ENCODE measurements at places on chromosomes 12 and 14.

DNA sequence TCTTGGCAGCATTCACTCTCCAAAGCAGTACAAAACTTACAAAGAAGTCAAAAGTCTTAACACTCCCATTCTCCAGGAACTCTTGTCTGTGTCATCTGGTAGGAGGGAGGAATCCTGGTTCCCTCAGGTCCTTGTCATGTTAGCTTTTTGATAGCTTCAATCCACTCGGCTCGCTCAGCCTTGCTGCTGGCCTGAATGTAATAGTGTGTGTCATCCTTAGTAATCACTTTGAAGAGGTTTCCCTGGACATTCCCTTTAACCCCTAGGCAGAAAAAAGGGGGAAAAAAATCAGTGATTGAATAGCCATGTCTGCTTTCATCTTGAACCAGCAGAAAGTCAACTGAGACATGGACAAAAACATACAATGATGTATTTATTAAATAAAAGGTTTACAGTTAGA is 24.8 kb downstream of the PLEK2 start:
- DNase-seq = no peak

GRCh38 chr12:111034083-111034885 is 113.9 kb upstream of the MYL2 start:
- DNase-seq = no peak

DNA sequence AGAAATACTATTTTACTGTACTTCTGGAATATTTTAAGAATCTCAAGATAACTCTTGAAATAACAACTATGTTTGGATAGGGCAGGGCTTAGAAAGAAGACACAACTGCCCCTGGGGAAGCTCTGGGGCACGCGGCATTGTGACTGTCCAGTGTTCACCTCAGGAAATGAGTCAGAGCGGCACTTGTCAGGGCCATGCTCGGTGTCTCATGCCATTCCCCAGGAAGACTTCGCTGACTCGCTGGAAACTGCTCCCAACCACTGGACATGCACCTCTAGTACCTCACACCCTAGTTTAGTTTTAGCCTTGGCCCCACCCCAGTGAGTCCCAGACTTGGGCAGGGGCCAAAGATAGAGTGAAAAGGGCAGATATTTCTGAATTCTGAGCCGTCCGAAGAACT is 192.0 kb downstream of the TTC7B start:
- DNase-seq = no peak

DNA sequence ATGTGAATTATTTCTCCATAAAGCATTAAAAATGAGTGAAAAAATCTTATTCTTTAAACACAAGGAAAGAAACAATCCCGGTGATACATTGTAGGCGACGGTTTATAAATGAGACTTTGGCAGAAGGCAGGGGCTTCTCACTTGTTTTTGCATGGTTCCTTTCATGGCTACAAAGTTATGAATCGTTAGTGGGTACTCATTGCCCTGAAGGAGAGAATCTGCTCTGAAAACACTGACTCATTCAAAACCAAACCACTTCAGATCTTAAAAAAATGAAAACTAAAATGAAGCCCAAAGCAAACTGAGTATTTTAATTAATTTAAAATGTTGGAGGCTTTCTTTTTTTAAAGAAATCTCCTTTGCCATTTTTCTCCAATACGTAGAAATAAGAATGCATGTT is 41.4 kb upstream of the AMIGO2 start:
- no peak for DNase-seq

DNA sequence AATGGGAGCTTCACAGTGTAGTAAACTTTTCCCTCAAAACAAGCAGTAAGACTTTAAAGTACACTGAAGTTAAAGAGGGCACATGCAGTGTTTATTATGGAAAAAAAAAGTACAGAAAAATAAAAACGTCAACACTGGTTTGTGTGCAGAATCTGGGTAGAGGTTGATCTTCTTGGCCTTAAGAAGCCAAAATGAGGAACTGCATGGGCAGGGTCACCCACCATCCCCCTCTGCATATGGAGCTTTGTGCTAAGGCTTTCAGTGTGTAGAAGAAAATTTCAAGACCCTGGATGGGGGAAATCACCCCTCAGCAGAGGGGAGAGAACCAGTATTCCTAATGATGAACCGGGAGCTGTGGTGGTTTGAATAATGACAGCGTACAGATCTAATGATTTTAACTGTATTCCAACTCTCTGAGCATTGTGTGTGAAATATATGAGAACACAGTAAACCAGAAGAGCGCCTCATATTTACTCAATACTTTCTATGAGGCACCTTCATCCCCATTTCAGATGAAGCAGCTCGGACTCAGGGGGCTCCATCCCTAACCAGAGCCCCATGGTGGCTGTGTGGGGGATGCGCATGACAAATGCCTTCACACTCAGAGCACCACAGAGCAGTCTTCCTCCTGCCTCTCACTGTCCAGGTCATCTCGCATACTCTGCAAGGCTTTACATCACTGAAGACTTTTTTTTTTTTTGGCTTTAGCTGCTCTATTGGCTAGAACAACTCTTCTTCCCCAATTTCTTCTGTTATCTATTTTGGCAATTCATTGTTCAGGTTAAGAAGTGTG is 33.4 kb downstream of the ACADS start:
- no peak for DNase-seq

DNA sequence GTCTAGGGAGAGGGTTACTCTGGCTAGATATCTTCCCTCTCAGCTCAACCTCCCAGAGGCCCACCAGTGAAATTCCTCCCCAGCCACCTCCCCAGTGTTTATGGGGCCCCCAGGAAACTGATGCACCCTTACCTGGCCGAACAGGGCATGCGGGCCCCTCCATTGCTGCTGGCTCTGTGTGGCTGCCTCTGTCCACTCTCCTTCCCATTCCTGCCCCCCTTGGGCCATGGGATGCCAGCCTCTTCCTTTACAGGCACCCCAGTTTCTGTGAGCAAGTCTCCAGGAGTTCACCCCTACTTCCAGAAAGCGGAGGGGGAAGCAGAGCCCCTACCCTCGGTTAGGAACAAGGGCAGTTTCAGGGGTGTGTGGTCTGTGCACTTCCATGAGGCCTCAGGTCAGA is 19.4 kb upstream of the ZDHHC22 start:
- no peak for DNase-seq

- DNase-seq = no peak
Observed at GRCh38 chr12:76426160-76426559, 77.9 kb upstream of the BBS10 start.

DNA sequence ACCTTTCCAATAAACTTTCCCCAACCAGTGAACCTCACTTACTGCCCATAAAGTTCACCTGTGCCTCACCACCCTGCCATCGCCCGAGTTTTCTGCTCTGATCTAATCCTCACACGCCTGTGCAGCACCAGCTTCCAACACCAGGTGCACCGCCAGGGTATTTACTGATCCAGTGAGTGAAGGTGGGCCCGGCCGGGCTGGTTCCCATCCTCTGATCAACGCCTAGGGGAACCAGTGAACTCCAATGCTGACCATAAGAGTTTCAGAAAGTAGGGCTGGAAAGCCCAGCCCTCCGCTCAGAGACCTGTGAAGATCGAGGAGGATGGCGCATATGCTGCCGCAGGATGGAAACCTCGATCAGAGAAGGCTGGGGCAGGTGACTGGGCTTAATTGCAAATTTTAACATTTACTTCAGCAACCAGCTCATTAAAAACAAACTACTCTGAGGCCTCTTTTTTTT is 685 bp upstream of the MYL6B start:
- DNase-seq = peak; percentile 33

- no peak for DNase-seq
Observed at GRCh38 chr14:85125291-85125670, 404.7 kb upstream of the FLRT2 start.
